ENCODE measurements at places on chromosomes 4 and X.

GRCh38 chr4:98626350-98626749, 32.1 kb downstream of the TSPAN5 start:
- no peak for DNase-seq

- no peak for DNase-seq
These were observed 53.9 kb upstream of the TET2 start for GRCh38 chr4:105092768-105093167.

- DNase-seq: no peak
These were observed 39.1 kb upstream of the BMP2K start for GRCh38 chr4:78737035-78737434.

- no peak for DNase-seq
These were observed 1.2 kb downstream of the RAP1GDS1 start for GRCh38 chr4:98262431-98262830.

DNA sequence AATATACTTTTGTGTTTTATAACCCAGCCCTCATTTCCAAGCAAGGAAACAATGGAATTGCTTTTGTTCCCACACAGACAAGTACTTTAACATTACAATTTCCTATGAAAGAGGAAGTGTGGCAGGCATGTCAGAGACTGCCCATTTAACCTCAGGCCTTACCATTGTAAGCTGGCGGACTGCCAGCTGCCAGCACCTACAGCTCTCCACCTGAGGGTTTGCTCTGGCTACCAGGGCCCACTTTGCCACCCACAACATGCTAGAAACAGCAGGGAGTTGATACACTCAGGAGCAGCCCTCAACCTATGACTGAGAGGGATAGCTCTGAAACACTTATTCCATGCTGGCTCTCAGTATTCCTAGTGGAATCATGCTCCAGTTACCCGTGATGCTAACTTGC, 152.3 kb upstream of the PRDX4 start:
- no peak for DNase-seq

- DNase-seq: no peak
These were observed 185.5 kb upstream of the RBPJ start for GRCh38 chr4:26135331-26135730.

DNA sequence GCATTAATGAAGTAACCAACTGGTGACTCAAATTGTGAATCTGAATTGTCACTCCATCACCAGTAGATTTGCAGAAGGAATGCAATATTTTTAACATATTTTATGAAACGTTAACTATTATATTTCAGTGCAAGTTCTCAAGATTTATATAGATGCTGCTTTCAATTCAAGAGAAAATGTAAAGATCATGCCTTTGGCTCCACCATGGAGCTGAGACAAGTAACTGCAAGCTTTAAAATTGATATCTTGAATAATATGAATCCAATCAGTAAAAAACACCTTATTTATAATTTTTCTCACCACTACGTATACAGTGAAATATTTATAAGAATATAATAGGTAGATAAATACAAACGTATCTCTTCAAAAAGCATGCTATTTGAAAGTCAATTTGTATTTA, 27.8 kb upstream of the GALNTL6 start:
- DNase-seq: no peak

- no peak for DNase-seq
These were observed 600.6 kb downstream of the ANKRD50 start for GRCh38 chr4:124111922-124112321.

GRCh38 chr4:8435656-8436121, 4.8 kb downstream of the ACOX3 start:
- DNase-seq: peak; percentile 48

DNA sequence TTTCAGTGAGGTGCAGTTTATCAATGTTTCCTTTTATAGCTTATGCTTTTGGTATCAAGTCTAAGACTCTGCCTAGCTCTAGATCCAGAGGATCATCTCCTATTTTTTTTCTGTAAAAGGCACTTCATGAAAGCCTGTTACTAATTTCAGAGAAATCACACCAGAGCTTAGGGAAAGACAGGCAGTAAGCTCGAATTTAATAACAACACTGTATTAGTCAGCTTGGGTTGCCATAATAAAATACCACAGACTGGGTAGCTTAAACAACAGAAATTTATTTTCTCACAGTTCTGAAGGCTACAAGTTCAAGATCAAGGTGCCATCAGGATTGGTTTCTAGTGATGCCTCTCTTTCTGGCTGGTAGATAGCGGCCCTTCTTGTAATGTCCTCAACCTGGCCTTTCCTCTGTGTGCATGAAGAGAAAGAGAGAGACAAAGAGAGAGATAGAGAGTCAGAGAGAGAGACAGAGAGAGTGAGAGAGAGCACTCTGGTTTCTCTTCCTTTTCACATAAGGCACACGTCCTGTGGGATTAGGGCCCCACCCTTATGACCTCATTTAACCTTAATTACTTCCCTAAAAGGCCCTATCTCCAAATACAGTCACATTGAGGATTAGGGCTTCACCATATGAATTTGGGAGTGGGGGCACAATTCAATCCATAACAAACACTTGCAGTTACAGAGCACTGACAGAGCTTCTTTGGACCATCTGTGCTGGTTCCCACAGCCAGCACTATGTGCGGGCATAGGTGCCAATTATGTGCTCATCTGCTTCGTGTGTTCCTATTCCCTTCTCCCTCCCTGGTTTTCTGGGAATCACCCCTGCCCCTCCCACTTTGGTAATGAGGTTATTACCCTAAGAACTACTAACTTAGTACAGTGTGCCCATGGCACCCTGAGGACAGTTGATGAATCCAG, 114.8 kb upstream of the MED14 start:
- DNase-seq: no peak

GRCh38 chr4:168092176-168092712, at the start of gene ANXA10:
Gene ANXA10, plus strand, starts transcription at chr4:168092537. Its CDS starts 164 bp downstream, at chr4:168092701.
- no peak for DNase-seq

- DNase-seq: no peak
These were observed 39.1 kb downstream of the PDGFRA start for GRCh38 chr4:54268151-54268550.

DNA sequence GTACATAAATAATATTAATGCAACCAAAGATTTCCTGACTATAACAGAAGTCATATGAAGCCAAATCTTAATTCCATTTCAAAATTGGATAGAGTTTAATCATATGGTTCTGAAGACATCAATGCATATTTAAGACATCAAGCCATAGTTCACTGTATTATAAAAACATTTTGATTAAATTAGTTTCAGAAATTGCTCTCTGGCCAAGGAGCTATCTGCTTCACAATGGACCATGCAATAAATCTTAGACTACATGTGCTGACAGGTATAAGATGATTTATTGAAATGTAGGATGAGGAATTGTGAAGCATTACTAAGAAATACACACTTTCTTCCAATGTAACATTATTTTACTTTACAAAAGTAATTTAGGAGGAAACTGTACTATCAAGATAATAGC, 81.6 kb downstream of the MID1 start:
- DNase-seq: no peak
